ENCODE measurements at places on chromosomes 12 and 14.

GRCh38 chr14:88005050-88005481, at the start of gene GPR65:
GPR65 (plus strand) TSS chr14:88005135; CDS start chr14:88010848, 5,713 bp downstream.
- no peaks in the 10 kb centered on the region for H3K36me3 ChIP-seq
- H3K27me3 ChIP-seq: no peaks in the 10 kb centered on the region
- no peaks in the 10 kb centered on the region for H3K4me1 ChIP-seq
- no peak within 1 kb of the TSS for H3K4me3 ChIP-seq
- no peak for DNase-seq

DNA sequence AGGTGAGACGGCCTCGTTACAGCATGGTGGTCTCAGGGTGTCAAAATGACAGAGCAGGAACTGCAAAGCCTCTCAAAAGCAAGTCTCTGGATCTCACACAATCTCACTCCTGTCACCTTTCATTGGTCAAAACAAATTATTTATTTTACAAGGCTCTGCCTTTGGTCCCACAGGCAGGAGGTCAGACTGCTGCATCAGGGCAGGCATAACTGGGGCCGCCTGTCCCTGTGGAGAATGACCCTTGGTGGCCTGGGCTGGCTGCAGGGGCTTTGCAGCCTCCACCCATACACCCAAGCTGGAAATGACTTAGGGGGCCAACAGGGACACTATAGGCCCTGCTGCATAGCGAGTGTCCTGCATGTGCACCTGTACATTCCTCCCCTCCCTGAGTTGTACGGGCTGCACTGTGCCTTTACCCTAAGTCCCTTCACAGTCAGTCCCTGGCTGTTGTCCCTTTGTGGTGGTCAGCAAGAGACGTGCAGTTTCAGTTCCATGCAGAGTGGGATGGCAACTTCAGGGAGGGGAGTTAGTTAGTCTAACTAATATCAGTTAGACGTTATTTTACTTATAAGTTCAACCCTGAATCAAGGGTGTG, 28.1 kb downstream of the PEX5 start:
- H3K4me3 ChIP-seq: no peak overlapping the region
- peaks cover 2% of the 10 kb centered on the region for H3K36me3 ChIP-seq
- no peak for DNase-seq
- H3K27me3 ChIP-seq: no peaks in the 10 kb centered on the region
- H3K27ac ChIP-seq: no peak overlapping the region

DNA sequence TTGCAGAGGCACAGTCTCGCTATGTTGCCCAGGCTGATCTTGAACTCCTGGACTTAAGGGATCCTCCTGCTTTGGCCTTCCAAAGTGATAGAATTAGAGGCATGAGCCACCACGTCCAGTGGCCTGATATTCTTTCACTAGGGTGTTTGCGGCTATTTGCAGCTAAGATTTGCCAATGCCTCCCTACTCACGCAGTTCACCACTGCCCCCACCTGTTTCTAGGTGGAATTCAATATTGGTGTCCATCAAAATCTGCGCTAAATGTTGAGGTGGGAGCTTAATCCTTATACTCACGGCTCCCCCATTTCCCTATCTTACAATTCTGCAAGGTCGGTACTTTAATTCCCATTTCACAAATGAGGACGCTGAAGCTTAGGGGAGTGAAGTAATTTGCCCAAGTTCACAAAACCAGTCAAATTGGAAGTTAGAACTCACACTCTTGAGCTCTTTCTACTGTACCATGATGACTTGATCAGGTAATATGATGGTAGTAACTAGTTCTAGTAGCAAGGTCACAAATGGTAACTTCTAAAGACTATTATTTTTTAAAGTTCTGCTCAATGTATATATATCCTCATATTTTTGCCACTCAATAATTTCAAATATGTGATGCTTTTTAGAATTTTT, 22.1 kb upstream of the LRRC9 start:
- H3K27ac ChIP-seq: no peak overlapping the region
- DNase-seq: no peak
- H3K4me3 ChIP-seq: no peak overlapping the region
- no peaks in the 10 kb centered on the region for H3K4me1 ChIP-seq

- no peaks in the 10 kb centered on the region for H3K4me1 ChIP-seq
- no peak for DNase-seq
- H3K4me3 ChIP-seq: no peak overlapping the region
- no peaks in the 10 kb centered on the region for H3K36me3 ChIP-seq
- H3K27me3 ChIP-seq: no peaks in the 10 kb centered on the region
Measured at GRCh38 chr14:51806026-51807023, 54.1 kb upstream of the GNG2 start.

DNA sequence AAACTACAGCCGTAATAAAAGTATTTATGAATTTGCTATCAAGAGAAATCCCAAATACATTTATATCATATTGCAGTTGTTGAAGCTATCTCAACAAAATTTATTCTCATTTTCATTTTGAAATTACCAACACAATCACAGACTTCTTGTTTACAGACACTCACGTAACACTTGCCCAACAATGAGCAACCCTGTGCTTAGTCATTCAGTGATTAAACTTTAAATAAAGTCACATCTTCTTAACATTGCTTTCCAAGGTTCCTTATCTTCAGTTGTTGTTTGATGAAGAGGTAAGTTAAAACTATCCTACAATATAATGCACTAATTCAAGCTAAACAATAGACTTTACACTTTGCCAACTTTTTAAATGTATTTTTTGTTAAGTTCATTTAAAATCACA, 601.8 kb downstream of the SLC16A7 start:
- no peak overlapping the region for H3K27ac ChIP-seq
- no peaks in the 10 kb centered on the region for H3K36me3 ChIP-seq
- DNase-seq: no peak
- H3K27me3 ChIP-seq: no peaks in the 10 kb centered on the region
- H3K4me1 ChIP-seq: no peaks in the 10 kb centered on the region

DNA sequence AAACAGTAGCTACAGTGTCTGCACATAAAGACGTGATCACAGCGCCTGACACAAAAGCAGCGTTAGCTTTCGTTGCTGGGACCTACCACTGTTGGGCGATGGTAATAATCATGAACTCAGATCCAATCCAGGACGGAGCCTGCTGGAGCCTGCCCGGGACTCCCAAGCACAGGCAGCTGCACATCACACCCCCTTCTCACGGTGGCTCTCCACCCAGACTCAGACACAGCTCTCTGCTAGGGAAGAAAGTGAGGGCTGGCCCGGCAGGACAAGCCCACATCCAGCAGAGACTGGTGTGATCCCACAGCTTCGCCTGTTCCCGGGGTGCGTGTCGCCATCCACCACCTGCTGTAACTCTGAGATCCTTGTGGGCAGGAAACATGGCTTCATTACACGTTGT, 49.9 kb upstream of the FOXN3 start:
- H3K36me3 ChIP-seq: no peaks in the 10 kb centered on the region
- no peaks in the 10 kb centered on the region for H3K27me3 ChIP-seq
- no peak overlapping the region for H3K27ac ChIP-seq
- no peak for DNase-seq
- H3K4me3 ChIP-seq: no peak overlapping the region

GRCh38 chr12:15253990-15254389, 32.8 kb upstream of the RERG start:
- no peak overlapping the region for H3K27ac ChIP-seq
- peaks cover 2% of the 10 kb centered on the region for H3K4me1 ChIP-seq
- DNase-seq: no peak

GRCh38 chr14:87013583-87013982, 979.4 kb downstream of the GALC start:
- no peaks in the 10 kb centered on the region for H3K27me3 ChIP-seq
- no peak for DNase-seq
- no peak overlapping the region for H3K4me3 ChIP-seq
- H3K4me1 ChIP-seq: no peaks in the 10 kb centered on the region
- H3K27ac ChIP-seq: no peak overlapping the region

- no peak for DNase-seq
- no peaks in the 10 kb centered on the region for H3K4me1 ChIP-seq
- H3K4me3 ChIP-seq: no peak within 1 kb of the TSS
- H3K27ac ChIP-seq: no peak within 1 kb of the TSS
- no peaks in the 10 kb centered on the region for H3K27me3 ChIP-seq
Measured at GRCh38 chr12:100473716-100474150, at the start of gene NR1H4. NR1H4 (plus strand) TSS chr12:100473866; CDS start chr12:100493324, 19,458 bp downstream.

DNA sequence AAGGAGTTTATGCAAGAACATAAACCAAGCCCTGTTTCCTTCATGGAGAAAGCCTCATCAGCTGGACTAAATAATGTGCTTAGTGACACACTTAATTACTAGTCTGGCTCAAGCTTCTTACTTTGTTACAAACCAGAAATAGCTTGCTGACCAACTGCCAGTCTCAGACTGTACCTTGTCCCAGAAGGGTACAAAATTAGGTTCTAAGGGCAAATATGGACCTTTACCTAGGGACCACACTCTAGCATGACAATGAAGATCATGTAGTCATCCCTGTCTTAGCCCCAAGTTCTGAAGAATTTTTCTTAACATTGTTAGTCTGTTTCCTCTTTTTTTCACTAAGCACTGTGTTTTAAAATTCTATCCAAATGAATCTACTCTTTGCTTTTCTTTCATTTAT, 2.2 kb downstream of the AMN1 start:
- no peaks in the 10 kb centered on the region for H3K27me3 ChIP-seq
- no peaks in the 10 kb centered on the region for H3K4me1 ChIP-seq
- no peak overlapping the region for H3K27ac ChIP-seq
- no peak overlapping the region for H3K4me3 ChIP-seq
- DNase-seq: no peak
- no peaks in the 10 kb centered on the region for H3K36me3 ChIP-seq

Measured in iPS DF 6.9 (cell line).